ENCODE measurements at places on chromosomes 6 and 20.

GRCh38 chr20:59564171-59564570 is 40.2 kb upstream of the PHACTR3 start:
- no peak for DNase-seq
- no peaks in the 10 kb centered on the region for H3K4me1 ChIP-seq
- no peaks in the 10 kb centered on the region for H3K27me3 ChIP-seq
- H3K4me3 ChIP-seq: no peak overlapping the region
- H3K27ac ChIP-seq: no peak overlapping the region

- DNase-seq: peak; percentile 46
- H3K27ac ChIP-seq: no peak overlapping the region
- no peaks in the 10 kb centered on the region for H3K36me3 ChIP-seq
- peaks cover 3% of the 10 kb centered on the region for H3K4me1 ChIP-seq
- no peak overlapping the region for H3K4me3 ChIP-seq
- peaks cover 32% of the 10 kb centered on the region for H3K27me3 ChIP-seq
These were observed 9.3 kb downstream of the HLA-DOA start for GRCh38 chr6:33000055-33000454.

- H3K27ac ChIP-seq: no peak overlapping the region
- no peaks in the 10 kb centered on the region for H3K4me1 ChIP-seq
- H3K36me3 ChIP-seq: no peaks in the 10 kb centered on the region
- no peak for DNase-seq
- no peaks in the 10 kb centered on the region for H3K27me3 ChIP-seq
These were observed 6.8 kb downstream of the PROKR2 start for GRCh38 chr20:5309971-5310370.

DNA sequence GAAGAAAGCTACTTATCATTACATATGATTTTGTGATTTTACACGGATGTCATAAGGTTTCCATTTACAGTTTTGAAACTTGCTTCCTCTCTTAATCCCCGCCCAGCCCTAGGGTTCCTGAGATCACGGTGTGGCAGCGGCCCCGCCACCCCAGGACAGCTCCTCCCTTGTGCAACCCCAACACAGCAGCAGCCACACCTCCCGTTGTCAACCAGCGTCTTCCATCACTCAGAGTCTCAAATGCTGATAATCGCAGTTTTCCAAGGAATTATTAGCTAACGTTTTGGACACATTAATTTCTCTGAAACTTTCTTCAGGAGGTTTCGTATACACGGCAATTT is 204.8 kb downstream of the THBS2 start:
- H3K27me3 ChIP-seq: no peaks in the 10 kb centered on the region
- no peaks in the 10 kb centered on the region for H3K36me3 ChIP-seq
- no peaks in the 10 kb centered on the region for H3K4me1 ChIP-seq

DNA sequence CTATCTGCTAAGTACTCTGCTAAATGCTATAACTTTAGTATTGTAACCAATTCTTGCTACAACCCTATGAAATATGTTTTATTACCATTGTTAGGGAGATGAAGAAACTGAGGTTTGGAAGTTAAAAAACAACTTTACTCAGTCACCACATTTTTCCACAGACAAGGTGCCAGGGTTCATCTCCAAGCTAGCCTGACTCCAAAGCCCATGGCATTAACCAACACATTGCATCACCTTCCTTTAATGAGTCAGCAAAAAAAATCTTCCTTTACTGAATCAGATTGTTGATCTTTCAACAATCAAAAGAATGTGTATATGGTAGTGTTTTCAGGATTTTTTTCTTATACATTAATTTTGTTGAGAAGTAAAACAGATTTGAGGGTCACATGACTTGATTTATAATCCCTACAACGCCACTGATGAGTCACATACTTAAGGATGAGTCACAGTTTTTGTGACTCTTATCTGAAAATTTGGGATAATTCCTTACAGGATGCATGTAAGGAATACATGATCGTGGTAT is 41.5 kb downstream of the MAN1A1 start:
- DNase-seq: no peak
- no peak overlapping the region for H3K4me3 ChIP-seq
- H3K36me3 ChIP-seq: no peaks in the 10 kb centered on the region
- H3K4me1 ChIP-seq: peaks cover 22% of the 10 kb centered on the region
- no peak overlapping the region for H3K27ac ChIP-seq

- no peak overlapping the region for H3K27ac ChIP-seq
- no peak overlapping the region for H3K4me3 ChIP-seq
- no peaks in the 10 kb centered on the region for H3K27me3 ChIP-seq
These were observed 1085.3 kb upstream of the MAP3K7 start for GRCh38 chr6:91672201-91672600.
